Amygdala (tissue), 56 donors: ENCODE measurements at places on chromosomes 13 and 19.

- no peak for DNase-seq
Measured at GRCh38 chr19:4380254-4380727, 20.1 kb downstream of the SH3GL1 start.

GRCh38 chr13:100961186-100961585 is 286.6 kb upstream of the TMTC4 start:
- DNase-seq, result no peak

DNA sequence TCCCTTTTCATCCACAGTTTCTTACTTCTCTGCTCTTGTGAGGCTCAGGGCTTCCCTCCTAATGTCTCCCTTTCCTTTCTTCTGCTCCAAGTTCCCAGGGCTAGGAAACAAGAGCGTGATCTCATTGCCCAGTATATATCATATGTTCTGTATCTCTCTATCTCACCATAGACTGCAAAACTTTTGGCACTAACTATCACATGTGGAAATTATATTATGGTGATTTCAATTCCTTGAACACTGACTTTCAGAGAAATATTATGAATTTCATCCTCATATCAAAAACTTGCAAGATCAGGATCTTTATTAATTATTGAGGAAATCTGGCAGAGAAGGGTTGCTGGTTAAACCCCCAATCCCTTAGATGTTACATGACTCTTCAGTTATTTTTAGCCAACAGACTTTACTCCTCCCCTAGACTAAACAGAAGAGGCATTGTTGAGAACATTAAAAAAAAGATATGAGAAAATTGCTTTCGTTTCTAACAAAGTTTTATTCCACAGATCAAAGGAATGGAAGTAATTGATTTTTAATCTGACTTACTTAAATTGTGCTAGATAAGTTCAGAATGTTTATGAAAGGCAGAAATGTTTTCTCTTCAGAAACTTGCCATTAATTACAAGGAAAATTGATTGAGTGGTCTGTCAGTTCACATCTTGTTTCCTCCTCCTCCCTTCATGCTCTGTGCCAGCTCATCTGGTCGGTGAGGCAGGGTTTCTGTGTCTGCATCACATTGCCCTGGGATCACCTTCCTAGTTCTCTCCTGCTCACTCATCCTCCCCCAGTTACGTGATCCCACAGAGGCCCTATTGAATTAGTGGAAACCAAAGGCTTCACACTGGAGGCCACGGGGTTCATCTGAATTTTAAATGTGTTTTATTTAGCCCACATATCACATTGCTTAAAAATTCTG is 378.5 kb downstream of the LMO7 start:
- DNase-seq, result no peak

GRCh38 chr19:29837996-29838395 is 26.2 kb downstream of the CCNE1 start:
- DNase-seq, result no peak

DNA sequence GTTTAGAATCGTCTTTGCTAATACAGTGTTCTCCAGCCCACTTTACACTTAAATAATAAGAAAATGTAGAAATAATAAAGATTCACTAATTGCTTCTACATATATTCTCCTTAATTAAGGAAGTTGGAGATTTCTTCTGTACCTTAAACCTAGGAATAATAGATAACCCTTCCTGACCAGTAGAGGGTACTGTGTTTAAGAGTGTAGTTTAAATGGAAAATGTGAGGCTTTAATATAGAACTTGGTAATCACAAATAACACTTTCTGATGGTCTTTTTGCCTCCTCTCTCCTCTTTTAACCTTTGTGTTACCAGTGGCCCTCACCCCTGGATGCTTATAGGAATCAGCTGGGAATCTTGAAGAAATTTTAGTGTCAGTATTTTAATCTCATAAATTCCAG is 20.7 kb downstream of the POMP start:
- DNase-seq, result no peak

- peak; percentile 38 for DNase-seq
Measured at GRCh38 chr19:47781590-47782262, 3.2 kb downstream of the SELENOW start.
